Brain microvascular endothelial cell (primary cell): ENCODE measurements at places on chromosomes 16 and 17.

DNA sequence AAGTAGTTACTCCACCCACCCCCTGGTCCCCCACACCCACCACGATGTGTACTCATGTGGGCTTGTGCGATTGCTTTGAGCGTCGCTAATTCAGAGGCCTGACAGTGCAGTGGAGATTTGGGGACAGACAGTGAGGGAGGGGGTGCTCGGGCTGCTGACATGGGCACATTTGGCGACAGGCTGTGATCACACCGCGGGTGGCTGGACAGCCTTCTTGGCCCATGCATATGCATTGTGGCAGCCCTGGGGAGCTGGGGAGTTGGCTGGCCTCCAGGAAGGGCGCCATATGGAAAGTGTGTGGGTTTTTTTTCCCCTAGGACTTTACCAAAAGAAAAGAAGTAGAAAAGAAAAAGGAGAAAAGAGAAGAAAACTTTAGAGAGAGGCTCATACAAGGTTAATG is 275.5 kb upstream of the N4BP1 start:
- DNase-seq, result no peak

- no peak for DNase-seq
Observed at GRCh38 chr16:61681673-61682072, 354.6 kb downstream of the CDH8 start.

DNA sequence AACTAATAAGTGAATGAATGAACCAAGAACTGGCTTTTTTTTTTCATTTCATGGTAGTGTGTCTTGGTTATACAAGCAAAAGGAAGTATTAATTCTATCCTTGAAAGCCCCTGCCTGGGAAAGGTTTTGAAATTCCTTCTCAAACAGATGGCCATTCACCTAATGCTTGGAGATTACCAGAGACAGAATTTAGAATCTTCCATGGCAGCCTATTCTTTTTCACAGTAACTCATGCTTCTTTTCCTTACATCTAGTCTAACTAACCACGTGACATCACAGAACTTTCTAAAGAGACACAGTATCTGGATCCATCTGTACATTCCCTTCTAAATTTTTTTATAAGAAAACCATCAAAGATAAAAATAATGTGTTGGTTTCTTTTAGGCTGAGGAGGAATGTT is 151.6 kb downstream of the FTO start:
- no peak for DNase-seq

DNA sequence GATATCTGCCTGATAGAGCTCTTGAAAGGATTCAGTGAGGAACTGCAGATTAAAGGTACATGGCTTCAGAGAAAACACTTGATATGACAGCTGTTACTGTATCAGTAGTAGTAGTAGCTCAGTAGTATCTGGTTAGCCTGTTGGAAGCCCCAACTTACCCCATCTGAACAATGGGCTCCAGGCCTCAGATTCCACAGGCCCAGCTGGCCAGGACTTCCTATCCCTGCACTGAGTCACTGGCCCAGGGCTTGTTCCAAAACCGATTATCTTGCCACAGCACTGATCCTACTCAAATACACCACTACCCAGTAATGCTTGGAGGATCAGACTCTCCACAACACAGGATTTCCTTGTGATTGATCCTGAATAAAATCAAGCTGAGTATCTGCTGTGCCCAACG is 32.6 kb downstream of the DCUN1D3 start:
- peak; percentile 29 for DNase-seq

- DNase-seq, result no peak
Observed at GRCh38 chr17:1532836-1533602, 16.6 kb upstream of the INPP5K start.

- no peak for DNase-seq
Observed at GRCh38 chr17:81821147-81821546, 11.9 kb downstream of the MCRIP1 start.

- DNase-seq, result no peak
Observed at GRCh38 chr17:33109336-33110072, 117.9 kb downstream of the SPACA3 start.

GRCh38 chr16:80231121-80231520 is 309.7 kb upstream of the DYNLRB2 start:
- DNase-seq, result no peak

GRCh38 chr17:79026376-79027273 is 2.7 kb downstream of the C1QTNF1 start:
- no peak for DNase-seq

- DNase-seq, result peak; percentile 70
Observed at GRCh38 chr17:73304971-73305812, 6.6 kb downstream of the CDC42EP4 start.

DNA sequence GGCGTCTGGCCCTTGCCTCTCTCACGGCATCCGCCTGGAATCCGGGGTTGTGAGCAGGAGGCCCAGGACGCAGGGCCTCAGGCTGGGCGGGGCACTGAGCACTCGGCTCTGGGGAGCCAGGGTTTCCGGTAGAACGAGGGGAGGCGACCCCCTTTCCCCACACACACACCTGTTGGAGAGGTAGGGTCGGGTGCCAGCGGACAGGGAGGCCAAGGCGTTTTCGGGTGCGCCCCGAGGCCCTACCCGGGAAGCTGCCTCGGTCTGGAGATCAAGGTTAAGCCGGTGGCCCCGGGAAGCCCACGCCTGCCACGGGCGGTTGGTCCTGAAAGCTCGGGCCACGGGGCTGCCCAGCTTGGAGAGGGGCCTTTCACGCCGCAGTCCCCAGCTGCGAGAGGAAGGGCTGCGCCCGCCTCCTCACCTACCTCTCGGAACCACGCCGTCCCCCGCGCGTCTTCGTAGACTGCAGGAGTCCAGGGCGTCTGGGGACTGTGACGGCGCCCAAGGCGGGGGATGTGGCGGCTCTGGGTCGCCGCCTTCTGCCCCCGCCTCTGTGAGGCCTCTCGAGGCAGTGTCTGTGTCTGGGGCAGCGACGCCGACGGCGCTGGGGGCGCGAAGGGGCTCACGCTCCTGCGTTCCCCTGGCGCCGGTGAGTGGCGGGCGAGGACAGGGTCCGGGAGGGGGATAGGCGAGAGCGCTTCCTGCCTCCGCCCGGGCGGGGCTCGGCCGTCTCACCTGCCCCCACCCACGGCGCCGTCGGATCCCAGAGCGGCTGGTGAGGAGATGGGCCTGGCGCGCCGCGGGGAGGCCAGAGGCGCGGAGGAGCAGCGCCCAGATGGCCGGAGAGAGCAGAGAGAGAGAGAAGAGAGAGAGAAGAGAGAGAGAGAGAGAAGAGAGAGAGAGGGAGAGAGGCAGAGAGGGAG is 20.3 kb upstream of the HOXB9 start:
- no peak for DNase-seq

DNA sequence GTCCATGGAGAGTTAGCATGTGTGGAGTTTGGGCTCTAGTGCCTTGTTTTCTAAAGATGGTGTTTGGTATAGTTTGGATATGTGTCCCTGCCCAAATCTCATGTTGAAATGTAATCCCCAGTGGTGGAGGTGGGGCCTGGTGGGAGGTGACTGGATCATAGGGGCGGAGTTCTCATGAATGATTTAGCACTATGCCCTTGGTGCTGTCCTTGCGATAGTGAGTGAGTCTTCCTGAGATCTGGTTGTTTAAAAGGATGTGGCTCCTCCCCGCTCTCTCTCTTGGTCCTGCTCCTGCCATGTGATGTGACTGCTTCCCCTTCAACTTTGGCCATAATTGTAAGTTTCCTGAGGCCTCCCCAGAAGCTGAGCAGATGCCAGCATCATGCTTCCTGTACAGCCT is 8.9 kb upstream of the ZNF19 start:
- no peak for DNase-seq

DNA sequence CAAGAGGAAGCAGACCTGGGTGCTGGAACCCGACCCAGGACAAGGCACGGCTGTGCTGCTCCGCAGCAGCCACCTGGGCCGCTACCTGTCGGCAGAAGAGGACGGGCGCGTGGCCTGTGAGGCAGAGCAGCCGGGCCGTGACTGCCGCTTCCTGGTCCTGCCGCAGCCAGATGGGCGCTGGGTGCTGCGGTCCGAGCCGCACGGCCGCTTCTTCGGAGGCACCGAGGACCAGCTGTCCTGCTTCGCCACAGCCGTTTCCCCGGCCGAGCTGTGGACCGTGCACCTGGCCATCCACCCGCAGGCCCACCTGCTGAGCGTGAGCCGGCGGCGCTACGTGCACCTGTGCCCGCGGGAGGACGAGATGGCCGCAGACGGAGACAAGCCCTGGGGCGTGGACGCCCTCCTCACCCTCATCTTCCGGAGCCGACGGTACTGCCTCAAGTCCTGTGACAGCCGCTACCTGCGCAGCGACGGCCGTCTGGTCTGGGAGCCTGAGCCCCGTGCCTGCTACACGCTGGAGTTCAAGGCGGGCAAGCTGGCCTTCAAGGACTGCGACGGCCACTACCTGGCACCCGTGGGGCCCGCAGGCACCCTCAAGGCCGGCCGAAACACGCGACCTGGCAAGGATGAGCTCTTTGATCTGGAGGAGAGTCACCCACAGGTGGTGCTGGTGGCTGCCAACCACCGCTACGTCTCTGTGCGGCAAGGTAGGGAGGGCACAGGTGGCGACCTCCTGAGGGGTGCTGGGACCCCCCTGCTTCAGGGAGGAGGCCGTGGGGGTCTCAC is 667 bp downstream of the FSCN2 start:
- no peak for DNase-seq

- no peak for DNase-seq
Observed at GRCh38 chr17:7084088-7084487, 4.0 kb upstream of the CLEC10A start.

- peak; percentile 81 for DNase-seq
Observed at GRCh38 chr17:37483311-37484039, 6.2 kb upstream of the DUSP14 start.

DNA sequence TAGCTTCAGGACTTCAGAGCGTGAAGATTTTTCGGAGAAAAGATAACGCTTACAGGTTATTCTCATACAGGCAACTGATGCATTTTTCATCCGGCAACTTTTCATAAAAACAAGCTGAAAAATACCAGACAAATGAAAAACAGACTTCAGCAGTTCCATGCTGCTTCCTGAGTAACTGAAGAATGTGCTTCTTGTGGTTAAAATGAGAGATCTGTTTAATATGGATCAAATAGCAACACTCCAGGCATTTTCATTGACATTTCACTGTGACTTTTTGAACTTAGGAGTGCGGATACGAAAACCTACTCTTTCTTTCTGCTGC is 705 bp upstream of the PITPNC1 start:
- no peak for DNase-seq

DNA sequence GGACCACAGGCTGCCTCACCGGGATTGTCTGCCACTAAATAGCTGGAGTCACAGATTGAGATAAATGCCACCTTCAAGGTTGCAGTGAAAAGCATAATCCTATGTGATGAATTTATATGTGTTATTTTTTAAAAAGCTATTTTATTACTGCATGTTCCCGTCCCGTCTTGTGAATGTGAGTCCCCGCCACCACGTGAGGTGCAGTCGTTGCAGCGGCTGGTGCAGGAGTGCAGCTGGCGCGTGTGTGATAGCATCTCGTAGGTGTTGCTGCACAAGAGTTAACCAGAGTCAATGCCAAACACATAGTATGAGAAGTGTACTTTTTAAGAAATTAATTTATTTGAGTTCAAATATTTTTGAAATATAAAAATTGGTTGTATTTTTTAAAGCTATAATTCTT is 12.5 kb downstream of the SMCR8 start:
- no peak for DNase-seq

GRCh38 chr16:11401161-11402050 is 56.1 kb downstream of the RMI2 start:
- no peak for DNase-seq

DNA sequence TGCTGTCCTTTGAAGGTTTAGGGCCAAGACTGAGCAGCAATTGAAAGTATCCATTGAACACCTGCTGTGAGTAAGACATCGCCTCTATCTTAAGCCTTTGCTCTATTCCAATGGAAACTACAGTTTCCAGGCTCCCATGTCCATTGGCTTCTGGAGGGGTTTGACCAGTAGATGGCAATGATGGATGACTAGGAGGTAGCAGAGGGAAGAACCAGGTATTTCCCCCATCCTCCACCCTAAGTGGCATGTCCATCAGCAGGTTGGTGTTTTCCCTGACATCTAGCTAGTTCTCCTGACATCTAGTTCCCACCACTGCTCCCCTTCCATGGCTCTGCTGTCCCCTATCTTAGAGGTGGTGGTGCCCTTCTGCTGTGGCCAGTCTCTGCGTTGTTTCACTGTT is 58.7 kb downstream of the CENPV start:
- no peak for DNase-seq

DNA sequence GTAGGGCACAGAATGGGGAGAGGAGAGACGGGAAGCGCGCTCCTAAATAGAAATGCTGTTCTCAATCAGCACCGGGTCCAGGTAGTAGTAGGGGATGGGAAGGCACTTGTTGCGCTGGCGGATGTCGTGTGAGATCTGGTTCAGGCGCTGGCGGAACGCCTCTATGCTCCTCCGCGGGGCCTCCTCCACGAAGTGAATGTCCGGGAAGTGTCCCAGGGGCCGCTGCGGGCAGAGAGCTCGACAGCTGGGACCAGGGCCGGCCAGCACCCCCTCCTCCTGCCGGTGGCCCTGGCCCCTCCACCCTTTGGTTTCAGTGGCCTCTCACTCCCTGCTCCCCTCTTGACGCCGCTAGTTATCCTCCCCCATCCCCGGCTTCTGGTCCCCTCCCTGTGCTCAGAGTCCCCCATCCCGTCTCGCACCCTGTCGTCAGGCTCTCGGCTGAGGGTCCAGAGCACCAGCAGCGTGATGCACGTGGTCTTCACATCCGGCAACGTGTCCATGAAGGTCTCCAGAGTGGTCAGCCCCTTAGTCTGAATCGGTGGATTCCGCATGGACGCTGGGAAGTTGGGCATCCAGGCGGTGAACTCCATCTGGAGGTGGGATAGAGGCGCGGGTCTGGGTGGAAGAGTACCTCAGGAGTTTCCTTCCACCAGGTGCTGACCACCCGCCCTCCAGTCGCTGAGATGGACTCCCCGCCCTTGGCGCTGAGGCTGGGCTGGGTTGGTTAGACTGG is 14.6 kb downstream of the ALOX12B start:
- no peak for DNase-seq

DNA sequence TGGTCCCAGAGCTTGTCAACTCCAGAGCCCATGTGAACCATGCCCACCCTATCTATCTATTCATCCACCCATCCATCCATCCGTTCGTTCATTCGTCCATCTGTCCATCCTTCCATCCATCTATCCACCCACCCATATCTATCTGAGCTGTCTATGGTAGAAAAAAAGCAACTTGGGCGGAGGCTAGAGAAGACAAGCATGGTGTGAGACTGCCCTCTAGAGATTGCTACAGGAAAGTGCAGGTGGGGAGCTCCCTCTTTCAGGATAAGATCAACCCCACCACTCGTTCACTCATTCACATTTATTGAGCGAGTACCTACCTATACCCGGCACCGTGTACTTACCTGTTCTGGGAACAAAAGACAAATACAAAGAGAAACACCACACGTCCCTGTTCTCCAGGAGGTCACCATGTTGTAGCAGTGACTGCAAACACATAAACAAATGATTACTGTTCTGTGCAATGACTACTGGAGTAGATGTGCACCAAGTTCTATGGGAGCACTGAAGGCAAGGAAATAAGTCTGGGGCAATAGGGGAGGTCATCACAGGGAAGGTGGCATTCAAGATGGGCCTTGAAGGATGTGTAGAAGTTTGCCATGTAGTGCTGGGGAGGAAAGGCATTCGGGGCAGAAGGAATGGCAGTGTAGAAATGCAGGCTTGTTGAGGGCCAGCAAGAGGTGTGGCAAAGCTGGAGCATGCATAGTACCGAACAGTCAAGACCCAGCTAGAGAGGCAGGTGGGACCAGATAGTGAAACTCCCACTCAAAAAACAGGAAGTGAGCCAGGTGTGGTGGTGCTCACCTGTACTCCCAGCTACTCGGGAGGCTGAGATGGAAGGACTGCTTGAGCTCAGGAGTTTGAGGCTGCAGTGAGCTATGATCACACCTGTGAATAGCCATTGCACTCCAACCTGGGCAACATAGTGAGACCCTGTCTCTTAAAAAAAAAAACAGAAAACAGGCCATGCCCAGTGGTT is 13.4 kb upstream of the ATP5MC1 start:
- DNase-seq, result peak; percentile 63

- no peak for DNase-seq
Observed at GRCh38 chr16:70679671-70680494, 6.0 kb downstream of the MTSS2 start.
